ENCODE measurements at places on chromosomes 5 and 9.
A peak's percentile ranks its signal among the peaks of the same experiment; 100 is the strongest.

GRCh38 chr9:114745108-114745848 is 60.6 kb downstream of the TNFSF15 start:
- DNase-seq: no peak

DNA sequence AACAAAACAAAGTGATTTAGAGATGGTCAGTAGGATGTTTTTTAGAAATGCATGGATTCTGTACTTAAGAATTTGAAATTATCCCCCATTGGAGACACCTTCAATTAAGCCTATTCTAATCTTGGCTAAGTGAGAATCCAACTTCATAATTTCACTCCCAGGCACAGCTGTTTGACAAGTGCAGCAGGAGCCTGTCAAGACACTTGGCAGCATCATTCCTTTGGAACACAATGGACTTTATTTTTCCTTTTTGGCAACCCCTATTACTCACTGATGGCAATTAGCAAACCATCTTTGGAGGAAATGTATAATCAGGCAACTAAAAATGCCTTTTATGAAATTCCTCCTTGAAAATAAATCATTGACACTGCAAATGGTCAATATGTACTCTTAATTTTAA is 194.7 kb downstream of the GLIS3 start:
- DNase-seq: no peak

DNA sequence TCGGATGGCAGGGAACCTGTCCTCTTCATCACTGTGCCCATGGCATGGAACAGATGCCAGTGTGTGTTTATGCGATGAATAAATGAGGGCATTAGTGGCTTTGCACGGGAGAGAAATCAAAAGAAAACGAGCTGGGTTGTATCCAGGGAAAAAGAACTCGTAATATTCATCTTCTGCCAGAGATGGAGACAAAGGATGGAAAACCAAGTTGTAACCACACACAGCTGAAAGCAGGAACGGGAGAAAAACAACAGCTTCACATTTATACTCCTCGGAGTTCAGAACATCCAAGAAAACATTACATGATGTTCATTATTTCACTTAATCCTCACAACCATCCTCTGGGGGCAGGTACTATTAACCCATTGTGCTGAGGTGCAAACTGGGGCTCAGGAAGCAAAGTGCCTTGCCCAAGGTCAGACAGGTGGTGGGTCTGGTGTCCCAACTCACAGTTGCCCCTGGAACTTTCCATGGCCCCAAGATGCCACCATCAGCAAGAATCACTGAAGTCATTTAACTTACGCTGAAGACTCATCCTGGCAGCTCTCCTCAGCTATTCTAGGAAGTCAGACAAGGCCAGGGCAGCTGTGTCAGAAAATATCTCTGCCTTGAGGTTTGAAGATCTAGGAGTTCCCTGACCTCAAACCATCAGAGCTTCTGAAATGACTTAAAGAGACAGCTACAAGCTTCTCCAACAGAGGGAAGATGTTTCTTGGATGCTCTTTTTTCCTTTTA is 250.4 kb downstream of the NSG2 start:
- no peak for DNase-seq

- DNase-seq: no peak
These were observed 179.7 kb downstream of the HSD17B3 start for GRCh38 chr9:96122282-96122681.

DNA sequence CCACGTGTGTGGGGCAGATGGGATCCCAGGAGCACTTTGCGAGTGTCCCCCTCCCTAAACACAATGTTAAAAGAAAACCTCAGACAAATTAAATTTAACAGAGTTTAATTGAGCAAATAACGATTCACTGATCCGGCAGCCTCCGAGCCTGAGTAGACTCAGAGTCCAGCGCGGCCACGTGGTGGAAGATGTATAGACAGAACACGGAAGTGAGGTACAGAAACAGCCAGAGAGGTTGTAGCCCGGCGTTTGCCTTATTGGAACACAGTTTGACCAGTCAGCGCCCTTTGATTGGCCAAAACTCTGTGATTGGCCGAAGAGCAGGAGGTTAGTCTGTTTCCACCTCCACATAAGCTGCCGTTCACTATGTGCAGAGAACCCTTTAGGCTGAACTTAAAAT is 363.0 kb upstream of the IRX2 start:
- DNase-seq: no peak

GRCh38 chr5:159805021-159805420 is 111.3 kb upstream of the ADRA1B start:
- no peak for DNase-seq

DNA sequence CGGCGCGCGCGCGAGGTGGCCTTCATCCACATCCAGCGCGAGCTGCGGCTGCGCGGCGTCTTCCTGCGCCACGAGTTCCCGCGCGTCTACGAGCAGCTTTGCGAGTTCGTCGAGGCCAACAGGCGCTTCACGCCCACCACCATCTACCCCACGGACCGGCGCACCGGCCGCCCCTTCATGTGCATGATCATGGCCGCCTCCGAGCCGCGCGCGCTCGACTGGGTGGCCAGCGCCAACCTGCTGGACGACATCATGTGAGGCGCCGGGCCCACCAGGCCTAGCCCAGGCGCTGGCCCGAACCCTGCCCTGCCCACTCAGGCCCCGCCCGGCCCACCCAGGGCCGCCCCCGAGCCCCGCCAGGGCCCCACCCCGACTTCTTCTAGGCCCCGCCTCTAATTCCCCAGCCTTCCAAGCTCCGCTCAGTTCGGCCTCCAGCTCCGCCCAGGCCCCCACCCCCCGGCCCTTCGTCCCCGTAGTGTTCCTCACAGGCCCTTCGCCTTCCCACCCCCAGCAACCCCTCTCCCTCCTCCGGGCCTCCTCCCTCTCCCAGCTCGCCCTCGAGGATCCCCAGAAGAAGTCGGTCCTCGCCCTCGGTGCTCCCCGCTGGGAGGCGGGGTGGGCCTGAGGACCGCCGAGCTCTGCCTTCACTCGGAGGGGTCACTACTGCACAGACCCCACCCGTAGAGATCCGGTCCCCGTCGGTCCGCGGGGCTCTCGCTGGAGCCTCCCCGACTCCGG is 2.0 kb upstream of the PHPT1 start:
- DNase-seq: no peak

- no peak for DNase-seq
These were observed 2.3 kb upstream of the EFNA5 start for GRCh38 chr5:107673039-107673367.

DNA sequence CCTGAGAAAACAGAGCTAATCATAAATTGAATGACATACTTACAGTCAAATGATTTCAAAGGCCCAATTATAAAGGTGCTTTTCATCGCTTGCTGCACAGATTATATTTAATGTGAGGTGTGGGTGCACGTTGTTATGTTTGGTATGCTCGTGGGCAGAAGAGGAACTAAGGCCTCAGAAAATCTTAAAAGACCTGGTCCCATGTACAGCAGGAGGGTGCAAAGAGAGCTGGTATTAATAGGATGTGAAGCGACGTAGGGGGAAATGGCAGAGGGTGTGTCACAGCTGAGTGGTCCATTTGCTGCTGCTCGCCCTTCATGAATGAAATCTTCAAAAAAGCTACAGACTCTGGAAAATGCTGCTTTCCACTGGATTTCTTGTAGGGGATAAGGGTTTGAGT is 40.5 kb upstream of the IFNK start:
- DNase-seq: no peak

GRCh38 chr5:15538516-15538915 is 38.5 kb downstream of the FBXL7 start:
- DNase-seq: no peak

DNA sequence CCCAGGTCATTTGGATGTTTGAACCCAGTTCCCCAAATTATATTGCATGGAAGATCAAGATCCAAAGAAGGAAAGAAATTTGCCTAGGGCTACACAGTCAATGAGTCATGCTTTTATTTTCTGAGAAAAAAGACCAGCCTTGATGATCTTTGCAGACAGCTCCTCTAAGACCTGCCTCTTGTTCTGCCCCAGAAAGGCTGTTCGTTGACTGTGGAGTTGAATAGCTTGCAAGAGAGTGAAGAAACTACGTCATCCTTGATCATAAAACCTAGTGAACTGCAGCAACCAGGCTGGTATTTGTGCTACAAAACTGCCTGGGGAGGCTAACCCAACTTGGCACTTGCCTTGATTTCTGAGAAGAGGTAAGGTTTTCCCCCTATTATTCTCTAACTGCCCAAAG is 263.9 kb downstream of the PAPPA start:
- no peak for DNase-seq

DNA sequence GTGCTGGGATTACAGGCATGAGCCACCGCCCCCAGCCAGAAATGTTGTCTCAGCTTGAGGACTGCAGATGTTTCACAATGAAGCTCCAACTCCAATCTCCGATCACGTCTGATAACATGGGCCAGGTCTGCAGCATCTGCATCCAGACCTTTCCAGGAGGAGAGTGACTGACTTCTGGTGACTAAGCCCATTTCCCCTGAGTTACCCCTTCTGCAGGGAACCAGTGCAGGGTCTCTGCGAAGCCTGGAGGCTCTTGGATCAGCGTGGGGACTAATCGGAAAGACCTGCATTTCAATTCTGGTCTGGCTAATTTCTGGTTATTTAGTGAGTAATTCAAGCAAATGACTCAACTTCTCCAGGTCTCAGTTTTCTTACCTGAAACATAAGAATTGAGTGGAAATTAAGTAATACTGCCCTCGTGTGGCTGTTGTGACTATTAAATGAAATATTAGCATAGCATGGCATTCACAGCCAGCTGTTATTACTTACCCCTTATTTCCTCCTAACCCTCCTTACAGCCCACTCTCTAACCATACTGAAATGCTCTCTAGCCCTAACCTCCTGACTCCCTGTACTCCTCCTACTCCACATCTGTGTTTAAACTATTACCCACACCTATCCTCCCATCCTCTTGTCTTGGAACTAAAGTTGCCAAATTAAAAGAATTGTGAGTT is 2.2 kb upstream of the GNPDA1 start:
- peak; percentile 64 for DNase-seq

GRCh38 chr5:38870595-38870994 is 24.8 kb downstream of the OSMR start:
- DNase-seq: no peak

DNA sequence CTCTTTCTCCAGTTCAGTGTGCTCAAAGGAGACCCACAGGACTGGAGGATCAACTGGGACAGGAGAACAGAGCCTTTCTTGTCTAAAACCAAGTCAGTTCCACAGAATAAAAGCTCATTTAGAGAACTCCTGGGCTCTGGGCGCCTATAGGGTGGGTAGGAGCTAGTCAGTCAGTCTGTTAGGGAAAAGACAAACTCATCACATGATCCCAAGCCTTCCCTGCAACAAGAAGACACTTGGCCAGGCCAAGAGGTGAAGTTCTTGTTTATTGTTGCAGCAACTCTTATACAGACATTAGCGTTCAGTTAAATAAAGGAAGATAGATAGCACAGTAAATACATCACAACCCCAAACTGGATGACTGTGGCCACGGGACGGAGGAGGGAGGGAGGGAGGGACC is 102.3 kb downstream of the ENTREP1 start:
- DNase-seq: no peak

DNA sequence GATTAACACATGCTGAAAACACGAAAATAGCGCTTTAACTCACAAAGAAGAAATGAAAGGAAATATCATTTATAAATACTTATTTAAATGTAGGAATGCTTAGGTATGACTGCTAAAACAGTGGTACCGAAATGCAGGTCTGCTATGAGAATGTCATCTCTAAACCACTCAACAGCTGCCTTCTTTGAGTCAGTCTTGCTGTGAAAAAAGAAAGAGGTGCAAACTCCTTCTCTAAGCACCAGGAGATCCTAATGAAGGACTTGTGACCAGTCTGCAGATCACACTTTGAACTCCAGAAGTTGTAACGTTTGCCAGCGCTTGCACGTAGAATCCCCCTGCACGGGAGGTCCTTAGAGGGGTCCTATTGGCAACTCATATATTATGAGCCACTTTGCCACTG is 86.6 kb downstream of the TRIO start:
- no peak for DNase-seq

DNA sequence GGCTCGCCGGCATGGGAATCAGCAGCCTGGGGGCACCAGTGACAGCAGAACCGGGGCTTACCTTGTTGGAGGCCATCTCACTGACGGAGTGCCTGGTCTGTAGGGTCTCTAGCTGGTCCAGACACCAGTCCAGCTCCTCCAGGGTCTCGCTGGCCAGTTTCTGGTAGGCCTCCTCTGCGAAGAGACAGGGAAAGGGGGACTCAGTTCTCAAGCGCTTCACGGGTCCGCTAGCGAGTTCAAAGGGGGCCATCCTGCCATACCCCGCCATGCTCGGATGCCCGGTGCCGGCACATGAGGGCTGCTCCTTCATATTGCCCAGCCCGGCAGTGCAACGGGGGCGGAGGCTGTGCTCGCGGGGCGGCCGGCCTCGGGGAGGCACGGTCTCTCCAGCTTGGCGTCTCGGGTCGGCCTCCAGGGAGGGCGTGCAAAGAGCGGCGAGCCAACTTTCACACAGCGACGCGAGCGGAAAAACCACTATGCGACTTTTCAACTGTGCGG is 456.0 kb downstream of the RAB3C start:
- peak; percentile 35 for DNase-seq

DNA sequence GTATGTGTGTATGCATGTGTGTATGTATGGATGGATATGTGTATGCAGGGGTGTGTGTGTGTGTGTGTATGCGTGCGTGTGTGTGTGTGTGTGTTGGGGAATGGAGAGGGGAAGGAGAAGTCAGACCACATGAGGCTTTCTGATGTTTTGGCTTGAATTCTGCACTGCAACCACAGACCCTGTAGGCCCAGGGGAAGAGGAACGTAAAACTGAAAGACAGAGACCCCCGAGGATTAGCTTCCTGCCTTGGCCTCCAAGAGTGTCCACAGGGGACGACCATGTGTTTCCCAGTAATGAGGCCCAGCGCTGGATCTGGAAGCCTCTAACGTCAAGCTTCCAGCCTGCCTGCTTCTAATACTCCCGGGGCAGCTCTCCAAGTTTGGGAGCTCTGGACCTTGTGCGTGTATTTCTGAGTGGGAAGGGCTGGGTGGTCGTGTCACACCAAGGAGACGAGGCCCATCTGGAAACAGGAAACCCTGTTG is 5.8 kb downstream of the DCANP1 start:
- DNase-seq: no peak

GRCh38 chr9:137458194-137459151 is 661 bp downstream of the NSMF start:
- DNase-seq: no peak

GRCh38 chr5:119379942-119380547 is 24.2 kb downstream of the TNFAIP8 start:
- no peak for DNase-seq

DNA sequence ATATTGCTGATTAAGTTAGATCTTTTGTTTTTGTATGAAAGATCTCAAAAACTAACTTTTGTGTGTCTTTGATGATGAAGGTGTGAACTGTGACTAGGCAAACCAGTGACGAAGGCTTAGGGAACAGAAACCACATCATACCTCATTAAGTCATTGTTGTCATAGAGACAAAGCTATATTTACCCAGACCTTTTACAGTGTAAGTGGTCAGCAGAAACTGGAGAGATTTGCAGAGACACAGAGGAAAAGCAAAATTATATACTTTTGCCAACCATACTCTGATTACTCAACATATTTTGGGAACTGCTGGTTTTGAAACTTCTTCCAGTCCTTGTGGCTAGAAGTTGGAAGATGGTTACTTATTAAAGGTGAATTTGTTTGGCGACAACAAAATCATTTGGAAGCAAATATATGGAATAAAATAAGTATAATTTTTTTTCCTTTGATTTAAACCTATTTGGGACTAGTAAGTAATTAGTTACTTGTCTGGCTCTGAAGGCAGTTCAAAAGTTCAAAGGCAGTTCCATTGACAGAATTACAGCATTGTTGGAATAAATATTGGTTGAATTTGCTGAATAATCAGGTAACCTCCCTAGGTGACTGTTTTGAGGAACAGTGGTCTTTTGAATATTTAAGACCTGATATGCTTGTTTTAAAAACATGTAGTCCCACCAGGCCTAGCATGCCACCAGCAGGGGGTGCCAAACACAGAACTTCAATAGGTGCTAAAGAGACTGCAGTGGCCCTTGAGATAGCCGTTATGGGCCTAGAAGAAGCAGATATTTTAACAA is 103.8 kb downstream of the RPS23 start:
- DNase-seq: peak; percentile 71

Measured in stimulated activated CD4-positive, alpha-beta T cell treated with anti-CD3 and anti-CD28 coated beads, Interleukin-2, amount 100 ng/mL, for 24 hours (primary cell).